Esophagus muscularis mucosa (tissue), 4 donors: ENCODE measurements at places on chromosomes 3 and 15. TPM values are rescaled to one million over a fixed set of nuclear protein-coding genes. Genes with fewer than 3 reads are reported as not detected.

The ZBBX gene
- not detected for total RNA-seq

The KIF23 gene
- total RNA-seq = 5.9 TPM

The THBS1 gene
- total RNA-seq = 277 TPM

The KLF15 gene
- 102 TPM for total RNA-seq

The SATB1 gene
- total RNA-seq = 72.6 TPM

The PLCB2 gene
- total RNA-seq = 9.8 TPM

The UNC13C gene
- 4.2 TPM for total RNA-seq

The SAMMSON gene
- 1.5 TPM for total RNA-seq

The PPP1R14D gene
- total RNA-seq = not detected

The ZNF860 gene
- total RNA-seq = 0.66 TPM

The CPA3 gene
- 23.2 TPM for total RNA-seq

The CCDC54 gene
- total RNA-seq = not detected

GRCh38 chr15:32837935-32838334 is 120.1 kb downstream of the GREM1 start:
- no peak for DNase-seq
- no peak overlapping the region for H3K4me3 ChIP-seq
- H3K36me3 ChIP-seq = no peaks in the 10 kb centered on the region
- peaks cover 7% of the 10 kb centered on the region for H3K4me1 ChIP-seq

DNA sequence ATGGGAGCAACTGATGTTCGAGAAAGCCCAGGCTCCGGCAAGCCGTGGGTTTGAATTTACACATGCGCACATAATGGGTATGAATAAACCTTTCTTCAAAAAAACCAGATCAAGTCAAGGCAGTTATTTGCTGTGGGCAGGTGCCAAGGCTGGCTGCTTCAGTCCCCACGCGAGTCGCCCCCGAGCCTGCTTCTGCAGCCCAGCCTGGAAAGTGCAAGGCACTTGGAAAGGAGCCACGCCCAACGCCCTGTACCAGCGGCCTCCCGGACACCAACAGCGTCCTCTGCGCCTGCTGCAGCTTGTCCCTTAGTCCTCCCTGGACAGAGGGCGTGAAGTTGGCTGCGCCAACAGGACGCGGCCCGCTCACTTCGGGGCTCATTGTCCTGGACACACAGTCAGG is 68.9 kb downstream of the KLF15 start:
- no peak overlapping the region for H3K4me3 ChIP-seq
- peaks cover 11% of the 10 kb centered on the region for H3K4me1 ChIP-seq
- DNase-seq = peak; percentile 89
- no peaks in the 10 kb centered on the region for H3K36me3 ChIP-seq
- H3K27me3 ChIP-seq = no peaks in the 10 kb centered on the region
- H3K27ac ChIP-seq = peak overlapping the region; percentile 85

- no peaks in the 10 kb centered on the region for H3K27me3 ChIP-seq
- H3K36me3 ChIP-seq = no peaks in the 10 kb centered on the region
- DNase-seq = no peak
- H3K4me3 ChIP-seq = no peak overlapping the region
These were observed 258.9 kb upstream of the RARB start for GRCh38 chr3:25169151-25169550.

DNA sequence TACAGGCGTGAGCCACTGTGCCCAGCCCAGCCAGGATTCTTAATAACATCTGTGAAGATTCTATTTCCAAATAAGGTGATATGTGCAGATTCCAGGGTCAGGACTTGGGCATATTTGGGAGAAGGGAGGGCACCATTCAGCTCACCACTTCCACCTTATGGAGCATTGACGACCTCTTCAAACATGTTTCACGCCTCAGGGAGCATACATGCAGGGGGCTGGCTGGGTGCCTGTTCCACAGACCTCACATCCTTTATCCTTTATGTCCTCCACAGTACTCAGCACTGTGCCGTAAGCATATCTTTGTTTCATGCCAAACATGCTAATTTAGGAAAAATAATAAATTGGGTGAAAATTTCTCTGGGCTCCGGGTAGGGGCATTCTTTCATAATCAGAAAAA is 229.0 kb downstream of the THSD4 start:
- no peaks in the 10 kb centered on the region for H3K27me3 ChIP-seq
- no peak for DNase-seq
- H3K27ac ChIP-seq = no peak overlapping the region
- no peak overlapping the region for H3K4me3 ChIP-seq

DNA sequence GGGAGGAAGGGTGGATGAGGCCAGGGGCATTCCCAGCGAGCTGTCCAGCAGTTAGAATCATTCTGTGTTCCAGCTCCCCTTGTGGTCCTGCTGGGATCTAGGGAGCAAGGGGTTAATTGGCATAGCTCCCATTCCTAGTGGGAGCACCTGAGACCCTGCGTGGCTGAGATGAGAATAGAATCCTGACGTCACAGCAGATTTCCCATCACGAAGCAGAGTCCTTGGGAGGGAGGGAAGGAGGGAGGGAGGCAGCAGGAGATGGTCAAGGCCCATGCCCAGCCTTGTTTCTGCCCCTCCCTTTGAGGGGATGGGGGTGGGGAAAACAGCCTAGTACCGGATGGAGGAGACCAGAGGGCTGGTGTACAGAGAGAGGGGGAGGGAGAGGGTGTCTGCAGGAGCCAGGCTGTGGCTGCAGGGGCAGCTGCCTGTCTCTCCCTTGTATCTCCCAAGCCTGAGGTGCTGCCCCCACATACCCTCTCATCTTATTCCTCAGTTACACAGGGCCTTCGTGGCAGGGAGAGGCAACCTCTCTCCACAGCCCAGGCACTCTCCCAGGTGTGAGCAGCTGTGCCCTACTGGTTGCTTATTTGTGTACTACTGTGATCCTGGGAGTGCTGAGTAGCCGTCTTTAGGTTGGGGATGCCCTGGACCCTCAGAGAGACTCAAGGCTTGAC is 5.4 kb downstream of the TYRO3 start:
- no peaks in the 10 kb centered on the region for H3K27me3 ChIP-seq
- no peaks in the 10 kb centered on the region for H3K36me3 ChIP-seq
- no peak overlapping the region for H3K4me3 ChIP-seq
- no peak overlapping the region for H3K27ac ChIP-seq
- peaks cover 24% of the 10 kb centered on the region for H3K4me1 ChIP-seq
- no peak for DNase-seq

GRCh38 chr3:13647298-13648059 is 98.6 kb downstream of the FBLN2 start:
- no peaks in the 10 kb centered on the region for H3K36me3 ChIP-seq
- H3K4me1 ChIP-seq = peaks cover 15% of the 10 kb centered on the region
- DNase-seq = no peak
- H3K4me3 ChIP-seq = no peak overlapping the region
- H3K27me3 ChIP-seq = peaks cover 31% of the 10 kb centered on the region
- no peak overlapping the region for H3K27ac ChIP-seq

DNA sequence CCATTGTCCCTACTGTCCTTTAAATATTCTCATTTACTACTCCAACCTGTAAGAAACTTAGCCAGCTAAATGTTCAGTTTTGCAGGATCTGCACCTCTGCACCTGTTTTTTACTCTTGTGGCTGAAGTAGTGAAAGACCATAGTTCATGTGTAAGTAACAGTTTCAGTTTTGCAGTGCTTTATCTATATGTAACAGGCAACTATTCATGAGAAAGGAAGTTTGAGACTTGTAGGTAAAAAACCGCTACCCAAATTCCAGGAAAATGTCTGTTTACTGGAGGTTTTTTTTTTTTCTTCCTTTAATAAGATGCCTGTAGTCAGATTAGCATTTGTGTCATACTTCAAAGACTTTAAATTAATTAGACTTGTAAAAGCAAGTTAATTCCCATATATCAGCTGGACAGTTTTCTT is 25.4 kb upstream of the MBNL1 start:
- no peak for DNase-seq
- no peaks in the 10 kb centered on the region for H3K4me1 ChIP-seq
- no peak overlapping the region for H3K27ac ChIP-seq
- no peaks in the 10 kb centered on the region for H3K36me3 ChIP-seq
- no peak overlapping the region for H3K4me3 ChIP-seq

- peaks cover 54% of the 10 kb centered on the region for H3K4me1 ChIP-seq
- H3K27ac ChIP-seq = peak overlapping the region; percentile 63
- no peak for DNase-seq
- peaks cover 18% of the 10 kb centered on the region for H3K36me3 ChIP-seq
- peak overlapping the region; percentile 34 for H3K4me3 ChIP-seq
- H3K27me3 ChIP-seq = no peaks in the 10 kb centered on the region
These were observed 2.3 kb upstream of the HAPLN3 start for GRCh38 chr15:88897456-88898194.

GRCh38 chr3:30518181-30518864 is 88.1 kb upstream of the TGFBR2 start:
- no peaks in the 10 kb centered on the region for H3K27me3 ChIP-seq
- no peak for DNase-seq
- peaks cover 66% of the 10 kb centered on the region for H3K4me1 ChIP-seq
- no peak overlapping the region for H3K4me3 ChIP-seq
- no peaks in the 10 kb centered on the region for H3K36me3 ChIP-seq

GRCh38 chr3:21508246-21508645 is 242.8 kb downstream of the ZNF385D start:
- H3K27ac ChIP-seq = no peak overlapping the region
- no peaks in the 10 kb centered on the region for H3K27me3 ChIP-seq
- DNase-seq = no peak
- H3K4me1 ChIP-seq = no peaks in the 10 kb centered on the region

GRCh38 chr3:42077785-42078184 is 13.4 kb upstream of the TRAK1 start:
- H3K36me3 ChIP-seq = no peaks in the 10 kb centered on the region
- no peak for DNase-seq
- H3K27ac ChIP-seq = peak overlapping the region; percentile 85
- no peaks in the 10 kb centered on the region for H3K27me3 ChIP-seq

- no peaks in the 10 kb centered on the region for H3K27me3 ChIP-seq
- H3K27ac ChIP-seq = no peak overlapping the region
- peaks cover 17% of the 10 kb centered on the region for H3K4me1 ChIP-seq
These were observed 53.6 kb downstream of the LMCD1 start for GRCh38 chr3:8555113-8555661.
